ENCODE measurements at places on chromosomes 11 and 22.

GRCh38 chr22:16387088-16387487, 205.5 kb downstream of the CCT8L2 start:
- DNase-seq: no peak

- peak; percentile 59 for DNase-seq
Observed at GRCh38 chr11:66277471-66278362, at the start of gene CNIH2. CNIH2 (plus strand) TSS chr11:66278175; CDS start chr11:66278457, 282 bp downstream.

- no peak for DNase-seq
Observed at GRCh38 chr11:45909594-45910475, 2.8 kb upstream of the FREY1 start.

DNA sequence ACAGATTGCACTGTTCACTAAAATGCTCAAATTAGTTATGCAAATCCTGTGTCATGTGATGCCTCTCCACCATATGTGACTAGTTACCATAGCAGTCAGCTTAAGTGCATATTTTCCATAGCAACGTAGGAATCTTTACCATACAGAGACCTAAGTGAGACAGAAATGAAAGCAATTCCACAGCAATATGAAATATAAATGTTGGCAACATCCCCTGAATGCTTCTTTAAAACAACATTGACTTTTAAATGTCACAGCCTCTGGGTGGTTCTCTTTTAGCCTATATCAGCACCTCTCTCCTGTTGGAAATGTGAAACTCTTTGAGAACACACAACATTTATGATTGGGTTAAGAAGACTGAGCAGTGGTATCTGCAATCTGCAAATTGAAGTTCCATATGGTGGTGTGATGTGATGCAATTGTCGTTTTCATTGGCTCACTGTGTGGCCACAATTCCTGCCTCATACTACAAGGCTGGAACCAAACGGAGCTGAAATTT, 814.6 kb downstream of the DLG2 start:
- no peak for DNase-seq

DNA sequence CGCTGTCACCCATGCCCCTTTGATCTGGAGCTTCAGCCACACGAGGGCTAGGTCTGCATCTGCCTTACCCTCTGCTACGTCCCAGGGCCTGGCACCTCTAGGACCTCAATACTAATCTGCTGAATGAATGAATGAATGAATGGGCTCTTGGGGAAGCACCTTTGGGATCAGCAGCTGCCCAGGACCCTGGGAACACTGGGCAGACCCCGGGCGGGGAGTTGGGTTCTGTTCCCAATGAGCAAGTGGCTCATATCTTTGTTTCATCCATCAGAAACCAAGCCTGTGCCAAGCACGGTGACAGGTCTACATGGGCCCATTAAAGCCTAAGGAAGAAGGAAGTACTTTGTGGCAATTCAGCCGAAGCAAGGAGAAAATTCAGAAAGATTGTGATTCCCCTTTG, 41.5 kb upstream of the SHISAL1 start:
- DNase-seq: no peak

- DNase-seq: no peak
Observed at GRCh38 chr11:60680455-60681119, 18.8 kb upstream of the MS4A8 start.

DNA sequence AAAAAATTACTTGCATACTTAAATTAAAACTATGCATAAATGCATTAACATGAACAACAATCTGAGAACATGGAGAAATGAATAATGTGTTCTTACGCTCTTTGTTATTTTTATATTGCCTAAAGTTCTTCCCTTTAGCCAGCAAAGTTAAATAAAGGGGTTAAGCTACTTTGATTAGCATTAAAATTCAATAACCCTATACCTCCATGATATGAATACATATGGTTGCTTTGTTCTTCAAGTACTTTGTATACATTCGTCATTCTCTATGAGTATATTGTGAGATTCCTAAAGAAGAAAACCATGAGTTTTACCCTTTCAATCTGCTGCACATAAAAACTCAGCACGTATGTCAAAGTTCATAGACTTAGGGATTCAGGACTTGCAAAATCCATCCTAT, 578.3 kb downstream of the DLG2 start:
- no peak for DNase-seq

DNA sequence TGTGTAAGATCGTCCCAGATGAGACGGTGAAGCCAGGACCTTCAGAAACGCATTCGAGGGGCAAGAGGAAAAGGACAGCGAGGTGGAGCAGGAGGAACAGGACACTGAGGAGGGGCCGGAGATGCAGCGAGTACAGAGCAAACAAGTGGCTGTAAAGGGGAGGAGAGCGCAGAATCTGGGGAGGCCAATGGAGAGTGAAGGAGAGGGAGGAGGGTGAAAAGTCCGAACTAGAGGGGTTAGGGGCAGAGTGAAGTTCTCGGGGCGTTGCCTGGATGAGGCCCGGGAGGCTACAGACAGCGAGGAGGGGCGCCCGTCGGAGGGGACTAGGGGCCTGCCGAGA, 8.8 kb upstream of the PPIL2 start:
- peak; percentile 64 for DNase-seq

DNA sequence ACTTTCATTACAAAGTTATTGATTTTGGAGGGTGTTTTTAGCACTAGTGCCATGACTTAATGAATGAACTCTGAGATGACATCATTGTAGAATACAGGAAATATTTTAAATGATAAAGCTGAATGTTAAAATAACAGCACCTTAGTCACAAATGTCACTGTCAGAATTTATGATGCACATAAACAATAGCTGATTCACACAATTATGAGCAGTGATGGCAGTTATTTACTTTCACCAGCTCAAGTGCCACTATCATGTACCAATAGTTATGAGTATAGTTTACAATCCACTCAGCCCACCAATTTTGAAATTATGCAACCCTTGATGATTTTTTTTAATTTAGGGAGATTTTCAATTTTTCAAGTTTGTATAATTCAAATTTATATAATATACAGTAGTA, 23.0 kb downstream of the SERPING1 start:
- no peak for DNase-seq

DNA sequence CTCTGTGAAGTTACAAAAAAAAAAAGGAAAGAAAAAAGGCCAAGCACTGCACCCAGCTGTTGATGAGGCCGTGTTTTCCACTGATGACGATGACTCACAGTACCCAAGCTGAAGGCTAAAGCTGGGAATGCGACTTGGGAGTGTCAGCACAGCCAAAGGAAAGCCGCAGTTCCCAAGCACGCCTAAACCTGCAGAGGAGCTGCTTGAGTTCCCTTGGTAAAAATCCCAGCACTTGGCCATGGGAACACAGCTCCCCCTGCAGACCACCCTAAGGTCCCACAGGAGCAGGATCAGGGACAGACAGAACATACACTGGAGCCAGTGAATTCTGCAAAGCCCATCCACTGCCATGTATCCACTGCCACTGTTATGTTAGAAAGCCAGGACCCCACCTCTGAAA, 39.9 kb downstream of the SERGEF start:
- DNase-seq: no peak

DNA sequence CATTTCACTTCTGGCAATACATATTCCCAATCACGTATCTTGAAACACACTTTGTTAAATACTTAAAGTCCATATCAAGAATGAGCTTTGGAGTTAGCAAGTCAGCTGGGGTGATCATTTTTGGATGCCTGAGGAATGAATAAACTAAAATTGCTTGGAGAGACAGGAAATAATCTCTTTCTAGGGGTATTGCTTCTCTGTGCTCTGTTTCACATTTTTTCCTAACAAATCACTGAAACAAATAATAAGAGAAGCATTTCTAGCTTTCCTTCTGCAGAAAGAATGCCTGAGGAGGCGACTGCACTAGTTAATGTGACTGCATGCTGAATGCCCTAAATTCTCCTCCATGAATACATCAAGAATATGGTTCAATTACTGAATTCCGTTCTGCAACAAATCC, 541.4 kb upstream of the CCDC90B start:
- no peak for DNase-seq

DNA sequence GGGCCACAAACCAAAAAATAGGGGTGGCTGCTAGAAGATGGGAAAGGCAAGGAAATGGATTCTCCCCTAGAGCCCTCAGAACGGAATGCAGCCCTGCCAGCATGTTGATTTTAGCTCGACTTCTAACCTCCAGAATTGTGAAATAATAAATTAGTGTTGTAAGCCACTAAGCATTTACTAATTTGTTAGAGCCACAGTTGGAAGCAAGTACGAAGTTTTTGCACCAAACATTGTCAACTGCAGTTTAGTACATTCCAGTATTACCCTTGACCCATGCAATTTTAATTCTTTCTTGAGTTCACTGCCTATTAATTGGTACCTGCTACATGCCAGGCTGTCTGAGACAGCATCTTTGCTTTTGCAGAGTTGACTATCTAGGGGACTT, 32.2 kb downstream of the PARVA start:
- no peak for DNase-seq

GRCh38 chr11:8587915-8588314, 6.1 kb downstream of the STK33 start:
- DNase-seq: no peak

GRCh38 chr11:19380375-19380774, 139.6 kb upstream of the E2F8 start:
- no peak for DNase-seq

DNA sequence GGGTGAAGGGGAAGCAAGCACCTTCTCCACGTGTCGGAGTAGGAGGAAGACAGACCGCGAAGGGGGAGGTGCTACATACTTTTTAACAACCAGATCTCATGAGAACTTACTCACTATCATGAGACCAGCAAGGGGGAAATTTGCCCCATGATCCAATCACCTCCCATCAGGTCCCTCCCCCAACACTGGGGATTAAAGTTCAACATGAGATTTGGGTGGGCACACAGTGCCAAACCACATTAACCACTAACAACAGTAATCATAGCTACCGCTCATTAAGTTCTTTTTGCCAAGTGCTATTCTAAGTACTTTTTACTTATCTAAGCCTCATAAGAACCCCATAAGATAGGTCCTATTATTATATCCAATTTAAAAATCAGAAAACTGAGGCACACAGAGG, 450.5 kb upstream of the DDI1 start:
- DNase-seq: no peak

DNA sequence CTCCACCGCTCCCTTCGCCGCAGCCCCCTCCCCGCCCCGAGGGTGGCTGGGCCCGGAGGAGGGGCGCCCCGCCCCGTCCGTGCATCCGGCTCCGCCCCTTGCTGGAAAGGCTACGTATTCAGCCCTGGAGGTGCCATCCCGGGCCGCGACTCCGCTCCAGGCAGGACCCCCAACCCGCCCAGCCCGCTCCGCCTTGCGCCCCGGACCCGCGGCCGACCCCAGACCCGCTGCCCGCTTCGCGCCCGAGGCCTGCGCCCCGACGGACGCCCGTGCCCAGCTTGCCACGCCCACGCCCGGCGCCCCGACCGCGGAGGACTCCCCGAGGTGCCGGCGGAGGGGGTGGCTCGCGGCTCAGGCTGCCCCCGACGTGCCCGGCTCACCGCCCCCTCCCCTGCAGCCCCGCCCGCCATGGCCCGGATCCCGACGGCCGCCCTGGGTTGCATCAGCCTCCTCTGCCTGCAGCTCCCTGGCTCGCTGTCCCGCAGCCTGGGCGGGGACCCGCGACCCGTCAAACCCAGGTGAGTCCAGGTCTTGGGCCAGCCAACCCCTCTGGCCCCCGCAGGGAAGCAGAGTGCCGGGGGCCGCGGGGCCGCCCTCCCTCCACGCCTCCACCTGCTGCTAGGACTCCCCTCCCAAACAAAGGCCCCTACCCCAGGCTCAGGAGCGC, at the start of gene ADM2:
Gene ADM2, plus strand, starts transcription at position 104 of the 667 bp plus-strand sequence. Its CDS starts 305 bp downstream, at position 409.
- peak; percentile 51 for DNase-seq

GRCh38 chr11:68525930-68526329, 65.4 kb downstream of the PPP6R3 start:
- DNase-seq: no peak

GRCh38 chr11:70020336-70021214, 57.5 kb upstream of the ANO1 start:
- DNase-seq: no peak

DNA sequence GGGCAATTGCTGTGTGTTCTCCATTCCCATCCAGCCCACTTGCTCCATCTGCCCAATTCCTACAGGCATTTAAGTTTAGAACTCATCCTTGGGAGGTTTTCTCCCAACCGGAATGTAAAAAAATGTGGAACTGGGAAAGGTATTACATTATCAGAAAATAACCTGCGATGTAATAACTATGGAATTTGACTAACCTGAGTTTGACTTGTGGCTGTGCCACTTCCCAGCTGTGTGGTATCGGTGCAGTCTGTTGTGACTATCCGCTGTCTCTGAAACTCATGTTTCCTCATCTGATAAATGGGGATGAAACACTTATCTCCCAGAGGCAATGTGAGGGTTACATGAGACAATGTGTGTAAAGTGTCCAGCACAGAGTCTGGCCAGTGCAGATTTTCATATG, 77.6 kb downstream of the TENM4 start:
- no peak for DNase-seq

DNA sequence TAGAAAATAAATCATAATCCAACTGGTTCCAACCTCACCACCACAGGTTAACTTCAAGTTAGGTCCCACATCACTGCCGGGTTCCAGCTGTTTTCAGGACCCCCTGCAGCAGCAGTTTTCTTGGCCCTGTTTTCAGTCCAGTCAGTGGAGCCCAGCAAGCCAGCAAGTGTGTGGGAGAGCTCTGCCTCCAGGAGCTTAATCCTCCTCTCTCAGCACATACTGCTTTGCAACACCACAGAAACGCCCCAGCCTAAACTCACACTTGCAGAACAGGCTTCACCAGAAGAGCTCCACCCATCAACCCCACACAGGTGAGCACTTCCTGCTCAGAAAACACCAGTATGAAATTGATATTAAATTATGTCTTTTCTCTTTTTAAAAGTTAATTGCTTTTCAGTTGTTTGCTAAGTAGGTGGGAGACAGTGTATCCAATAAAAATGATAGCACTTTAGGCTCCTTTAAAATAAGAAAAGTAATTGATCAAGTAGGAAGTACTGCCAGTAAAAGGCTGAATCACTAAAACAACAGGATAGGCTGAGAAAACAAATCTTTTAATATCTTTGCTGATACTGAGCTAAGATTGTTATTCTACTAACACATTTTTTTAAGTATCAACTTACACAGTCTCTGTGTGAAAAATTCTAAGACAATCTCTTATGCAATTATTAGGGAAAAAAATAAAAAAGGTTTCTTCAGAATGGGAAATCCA, 81.5 kb upstream of the TP53AIP1 start:
- DNase-seq: no peak

DNA sequence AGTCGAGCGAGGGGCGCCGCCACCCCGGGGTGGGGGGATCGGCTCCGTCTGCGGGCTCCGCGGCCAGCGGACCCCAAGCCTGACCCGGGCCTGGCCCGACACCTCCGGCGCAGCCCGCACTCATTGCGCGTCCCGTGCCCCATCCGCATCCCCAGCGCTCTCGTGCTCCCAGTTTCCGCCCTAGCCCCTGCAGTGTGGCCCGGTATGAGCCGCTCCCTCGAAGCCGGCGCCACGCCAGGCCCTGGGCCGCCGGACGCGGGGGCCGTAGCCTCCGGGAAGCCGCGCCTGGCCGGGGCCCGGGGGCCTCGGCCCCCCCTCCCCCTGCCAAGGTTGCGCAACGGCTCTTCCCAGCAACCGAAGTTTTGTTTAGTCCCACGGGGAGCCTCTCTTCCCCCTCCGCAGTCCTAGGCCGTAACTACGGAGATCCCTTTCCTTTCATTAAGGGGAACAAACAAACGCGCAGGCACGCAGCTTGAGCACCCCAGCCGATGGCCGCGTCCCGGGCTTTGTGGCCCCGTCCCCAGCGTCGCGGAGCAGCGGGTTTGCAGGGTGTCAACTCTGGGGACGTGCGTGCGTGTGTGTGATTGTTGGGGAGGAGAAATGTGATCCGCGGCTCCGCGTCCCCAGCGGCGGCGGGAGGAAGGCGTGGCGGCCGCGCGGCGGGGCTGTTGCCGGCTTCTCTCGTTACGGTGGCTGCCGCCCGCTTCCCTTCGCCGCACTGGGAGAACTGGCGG, 883 bp downstream of the HIPK3 start:
- peak; percentile 85 for DNase-seq

- no peak for DNase-seq
Observed at GRCh38 chr11:96337541-96338431, 5.2 kb downstream of the MAML2 start.
